ENCODE measurements at places on chromosomes 6 and 20.

- no peak for DNase-seq
These were observed 107.3 kb downstream of the UST start for GRCh38 chr6:148854096-148854495.

- no peak for DNase-seq
These were observed 3.2 kb downstream of the SLC2A12 start for GRCh38 chr6:134049176-134049575.

DNA sequence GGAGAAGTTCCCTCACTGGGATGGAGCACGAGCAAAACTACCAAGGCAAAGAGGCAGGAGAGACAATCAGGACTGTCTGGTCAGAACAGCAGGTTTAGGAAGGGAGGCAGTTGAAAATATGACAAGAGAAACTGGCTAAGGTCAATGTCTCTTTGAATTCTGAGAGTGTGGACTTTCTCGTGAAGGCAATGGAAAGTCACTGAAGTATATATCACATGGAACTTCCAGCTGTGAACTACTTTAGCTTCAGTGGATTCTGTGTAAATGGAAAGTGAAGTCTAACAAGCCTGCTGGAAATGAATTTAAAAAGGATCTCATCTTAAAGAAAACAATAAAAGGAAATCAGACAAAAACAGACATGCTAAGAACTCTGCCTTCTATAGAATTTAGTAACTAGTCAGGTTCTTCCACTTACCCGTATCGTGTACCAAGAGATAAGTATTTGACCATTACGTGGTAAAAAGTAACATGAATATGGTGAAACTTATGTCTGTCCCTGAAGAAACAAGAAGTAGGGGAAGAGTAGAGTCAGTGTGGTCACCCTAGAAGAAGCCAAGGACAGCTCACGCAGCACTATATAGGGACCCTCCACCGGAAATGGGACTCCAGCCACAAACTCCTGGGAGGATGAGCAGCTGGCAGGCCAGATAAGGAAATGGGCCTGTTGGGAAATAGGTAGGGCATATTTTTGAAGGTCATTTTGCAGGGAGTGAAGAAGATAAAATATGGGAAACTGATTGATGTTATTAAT lies 123.4 kb downstream of the MAP7 start:
- no peak for DNase-seq

DNA sequence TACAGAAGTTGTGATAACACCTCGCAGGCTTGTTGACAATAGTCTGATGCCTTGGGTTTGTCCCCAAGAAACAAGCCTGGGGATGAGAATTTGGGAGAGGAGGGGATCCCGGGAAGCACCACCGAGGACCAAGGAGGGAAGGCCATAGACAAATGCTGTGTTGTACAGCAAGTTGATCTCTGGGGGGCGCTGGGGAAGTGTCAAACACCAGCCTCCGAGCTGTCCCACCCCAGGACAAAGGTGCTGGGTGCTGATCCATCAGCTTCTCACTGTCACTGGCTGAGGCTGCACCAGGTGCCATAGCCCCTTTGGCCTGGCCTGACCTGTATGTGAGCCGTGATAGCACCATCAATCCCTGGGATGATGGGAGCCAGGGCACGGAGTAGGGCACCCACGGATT lies 64.0 kb downstream of the SYNDIG1 start:
- DNase-seq = no peak

GRCh38 chr20:64119681-64120341 lies 12.4 kb upstream of the NPBWR2 start:
- DNase-seq = no peak

DNA sequence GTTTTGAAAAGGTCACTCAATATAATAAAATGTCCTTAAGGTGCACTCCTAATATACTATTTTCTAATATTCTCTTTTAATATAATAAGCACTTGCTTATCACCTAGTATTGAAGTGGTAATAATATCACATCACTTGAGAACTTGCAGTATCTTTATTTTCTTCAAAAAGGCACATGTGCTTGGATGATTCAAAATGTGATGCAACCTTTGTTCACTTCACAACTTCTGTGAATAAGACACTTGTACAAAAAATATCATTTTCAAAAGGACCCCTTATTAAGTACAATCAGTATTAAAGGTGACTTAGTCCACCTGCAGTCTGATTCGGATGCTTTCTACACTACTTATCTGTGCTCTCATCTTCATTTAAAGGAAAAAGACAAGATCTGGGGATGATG lies 3.4 kb downstream of the PRELID3B start:
- no peak for DNase-seq

GRCh38 chr6:107228754-107229153 lies 113.4 kb upstream of the BEND3 start:
- DNase-seq = no peak

- DNase-seq = peak; percentile 30
These were observed 334.9 kb upstream of the JARID2 start for GRCh38 chr6:14910692-14911547.

DNA sequence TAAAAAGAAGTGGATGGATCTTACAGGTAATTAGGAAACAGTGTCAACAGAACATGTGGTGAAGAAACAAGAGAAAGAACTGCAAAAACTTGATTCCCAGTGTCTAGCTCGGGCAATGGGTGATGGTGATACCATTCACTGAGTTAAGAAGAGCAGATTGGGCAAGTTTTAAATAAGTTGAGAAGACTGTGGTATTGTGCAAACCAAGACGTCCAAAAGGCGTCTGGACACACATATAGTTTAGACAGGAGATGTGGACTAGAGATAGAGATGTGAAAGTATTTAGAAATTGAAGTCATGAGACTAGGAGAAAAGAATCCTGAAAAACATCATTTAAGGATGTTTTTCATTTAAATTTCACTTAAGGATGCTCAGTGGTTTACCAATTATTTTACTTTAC lies 53.9 kb downstream of the CDK19 start:
- no peak for DNase-seq

GRCh38 chr20:16069389-16070010 lies 503.7 kb downstream of the KIF16B start:
- DNase-seq = no peak

DNA sequence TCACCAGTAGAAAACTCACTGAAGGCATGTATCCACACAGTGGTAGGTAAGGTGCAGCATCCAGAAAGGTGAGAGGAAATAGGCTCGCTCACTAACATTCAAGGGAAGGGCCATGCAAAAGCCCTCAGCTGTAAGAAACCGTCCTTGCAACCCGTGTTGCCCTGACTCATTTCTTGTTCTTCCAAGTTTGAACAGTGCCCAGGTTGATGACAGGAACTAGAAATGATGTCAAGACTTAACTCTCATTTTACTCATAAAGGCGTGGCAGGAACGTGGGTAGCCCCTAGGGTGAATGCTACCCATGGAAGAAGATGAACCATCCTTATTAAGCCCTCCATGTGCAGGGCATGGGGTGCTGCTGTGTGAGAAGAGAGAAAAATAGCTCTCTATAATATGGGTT lies 187.6 kb downstream of the CD83 start:
- DNase-seq = no peak

DNA sequence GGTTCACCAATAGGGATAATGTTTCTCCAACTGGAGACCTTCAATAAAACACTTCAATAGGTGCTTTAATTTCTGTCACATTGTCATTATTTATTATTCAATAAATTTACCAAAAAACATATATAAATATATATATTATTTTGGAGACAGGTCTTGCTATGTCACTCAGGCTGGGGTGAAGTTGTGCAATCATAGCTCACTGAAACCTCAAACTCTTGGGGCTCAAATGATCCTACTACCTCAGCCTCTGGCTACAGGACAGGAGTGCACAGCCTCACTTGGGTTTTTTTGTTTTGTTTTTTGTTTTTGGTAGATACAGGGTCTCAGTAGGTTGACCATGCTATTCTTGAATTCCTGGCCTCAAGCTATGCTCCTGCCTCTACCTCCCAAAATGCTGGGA lies 9.9 kb downstream of the SMLR1 start:
- DNase-seq = no peak

GRCh38 chr6:132797951-132798868 lies at the start of gene SLC18B1:
Gene SLC18B1 (minus strand): TSS chr6:132798637. CDS start chr6:132798456, 181 bp downstream.
- DNase-seq = peak; percentile 48

GRCh38 chr20:25360631-25361286 lies 29.9 kb downstream of the ABHD12 start:
- DNase-seq = no peak

GRCh38 chr20:3275064-3275935 lies 36.3 kb upstream of the SLC4A11 start:
- DNase-seq = no peak

GRCh38 chr6:90346729-90347128 lies 50.1 kb upstream of the BACH2 start:
- no peak for DNase-seq

GRCh38 chr6:131136021-131136786 lies 937 bp downstream of the AKAP7 start:
- no peak for DNase-seq

DNA sequence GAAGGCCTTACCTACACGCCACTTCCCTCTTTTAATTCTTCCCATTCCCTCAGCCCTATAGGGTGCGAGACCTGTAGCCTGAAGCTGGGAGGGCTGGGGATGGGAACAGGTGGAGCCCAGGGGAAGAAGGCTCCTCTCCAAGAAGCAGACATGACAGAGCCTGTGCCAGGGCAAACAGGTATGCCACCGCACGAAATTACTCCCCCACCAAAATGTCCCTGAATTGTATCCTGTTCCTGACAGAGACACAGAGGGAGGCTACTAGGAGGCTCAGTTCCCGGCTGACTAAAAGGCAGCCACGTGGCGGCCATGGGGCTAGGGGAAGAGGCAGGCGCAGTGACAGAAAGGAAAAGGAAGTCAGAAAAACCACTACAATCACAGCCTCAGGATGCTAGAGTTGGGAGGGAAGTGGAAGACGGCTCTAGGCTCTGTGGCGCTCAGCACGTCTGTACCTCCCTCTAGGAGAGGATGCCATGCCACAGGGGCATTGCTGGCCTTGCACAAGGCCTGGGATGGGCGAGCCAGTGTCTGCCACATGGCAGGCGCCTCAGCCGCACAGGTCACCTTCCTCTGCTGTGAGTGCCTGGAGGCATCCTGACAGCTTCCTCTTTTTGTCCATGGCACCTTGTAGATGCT lies 27.7 kb downstream of the TFEB start:
- DNase-seq = peak; percentile 53

DNA sequence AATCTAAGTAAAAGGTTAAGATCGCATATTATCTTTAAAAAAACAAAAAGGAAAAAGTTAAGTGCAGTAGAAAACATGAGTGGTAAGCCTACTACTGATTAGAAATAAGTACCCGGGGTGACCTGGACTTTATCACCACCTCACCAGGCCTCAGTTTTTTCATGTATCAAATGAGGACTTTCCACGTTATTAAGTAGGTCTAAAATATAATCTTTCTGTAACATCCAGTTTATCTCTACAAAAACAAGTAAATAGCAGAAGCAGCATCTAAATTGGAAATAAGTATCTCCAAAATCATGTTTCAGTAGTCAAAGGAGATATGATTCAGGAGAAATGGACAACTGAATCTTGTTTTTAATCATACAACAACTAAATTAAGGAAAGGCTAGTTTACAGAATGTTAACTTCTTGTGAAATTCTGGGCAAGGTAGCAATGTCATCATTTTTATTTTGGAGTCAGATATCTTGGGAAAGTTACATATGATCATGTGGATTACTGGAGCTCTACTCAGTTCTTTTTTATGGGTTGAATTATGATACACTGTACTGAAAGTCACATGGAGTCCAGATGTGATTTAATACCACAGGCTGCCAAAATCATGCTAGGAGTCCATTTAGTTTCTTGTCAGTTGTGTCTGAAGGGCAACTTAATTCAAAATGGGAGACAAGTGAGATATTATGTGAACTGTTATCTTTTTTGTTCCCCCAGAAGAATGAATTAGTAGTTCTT lies 114.7 kb upstream of the PRL start:
- no peak for DNase-seq

- no peak for DNase-seq
These were observed 73.9 kb downstream of the MTHFD1L start for GRCh38 chr6:150939399-150939798.

GRCh38 chr6:19325335-19325789 lies 511.8 kb upstream of the ID4 start:
- no peak for DNase-seq

DNA sequence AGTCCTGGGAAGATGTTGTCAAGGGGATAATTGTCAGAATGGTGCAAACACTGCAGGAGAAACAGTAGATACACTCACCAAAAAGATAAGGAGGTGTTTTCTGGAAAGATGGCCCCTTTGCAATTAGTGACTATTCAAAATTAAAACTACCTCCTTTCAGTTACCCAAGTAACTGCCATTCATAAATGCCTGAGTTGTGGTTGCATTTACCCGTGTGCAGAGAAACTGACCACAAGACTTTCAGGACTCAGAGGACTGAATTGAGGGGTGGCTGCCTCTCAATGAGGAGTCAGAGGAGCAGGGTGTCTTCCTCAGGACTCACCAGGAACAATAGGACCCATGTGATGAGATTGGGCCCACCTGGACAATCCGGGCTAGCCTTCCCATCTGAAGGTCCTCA lies 39.0 kb downstream of the GCM1 start:
- no peak for DNase-seq
